ENCODE measurements at places on chromosomes 6 and 20.

- DNase-seq = no peak
Observed at GRCh38 chr20:50344232-50345071, 153.8 kb downstream of the CEBPB start.

GRCh38 chr20:41179961-41180360 lies 42.6 kb downstream of the PLCG1 start:
- no peak for DNase-seq

GRCh38 chr6:108675226-108676200 lies 114.8 kb downstream of the FOXO3 start:
- DNase-seq = no peak

GRCh38 chr6:137843211-137843610 lies 23.8 kb upstream of the TNFAIP3 start:
- no peak for DNase-seq

DNA sequence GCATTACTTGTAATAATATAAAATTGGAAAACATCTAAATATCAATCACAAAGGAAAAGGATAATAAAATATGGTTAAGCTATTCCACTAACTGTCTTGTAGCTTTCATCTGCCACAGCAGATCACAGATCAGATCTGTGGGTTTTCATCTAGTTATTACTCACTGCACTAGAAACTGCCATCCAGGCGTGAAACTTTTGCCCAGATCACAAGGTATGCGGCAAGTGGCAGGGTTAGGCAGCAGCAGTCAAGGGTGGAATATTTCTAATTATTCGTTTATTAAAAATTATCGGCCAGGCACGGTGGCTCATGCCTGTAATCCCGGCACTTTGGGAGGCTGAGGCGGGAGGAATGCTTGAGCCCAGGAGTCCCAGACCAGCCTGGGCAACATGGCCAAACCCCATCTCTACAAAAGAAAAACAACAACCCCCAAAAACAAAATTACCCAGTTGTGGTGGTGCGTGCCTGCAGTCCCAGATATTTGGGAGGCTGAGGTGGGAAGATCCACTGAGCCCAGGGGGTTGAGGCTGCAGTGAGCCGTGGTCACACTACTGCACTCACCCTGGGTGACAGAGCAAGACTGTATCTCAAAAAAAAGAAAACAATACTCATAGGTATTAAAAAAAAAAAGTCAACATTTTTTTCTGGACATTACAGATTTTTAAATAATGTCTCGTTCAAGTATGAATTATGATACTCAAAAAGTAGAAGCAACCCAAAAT lies 32.1 kb downstream of the BEND3 start:
- no peak for DNase-seq

GRCh38 chr6:170224694-170225660 lies 65.9 kb downstream of the DLL1 start:
- DNase-seq = peak; percentile 86

DNA sequence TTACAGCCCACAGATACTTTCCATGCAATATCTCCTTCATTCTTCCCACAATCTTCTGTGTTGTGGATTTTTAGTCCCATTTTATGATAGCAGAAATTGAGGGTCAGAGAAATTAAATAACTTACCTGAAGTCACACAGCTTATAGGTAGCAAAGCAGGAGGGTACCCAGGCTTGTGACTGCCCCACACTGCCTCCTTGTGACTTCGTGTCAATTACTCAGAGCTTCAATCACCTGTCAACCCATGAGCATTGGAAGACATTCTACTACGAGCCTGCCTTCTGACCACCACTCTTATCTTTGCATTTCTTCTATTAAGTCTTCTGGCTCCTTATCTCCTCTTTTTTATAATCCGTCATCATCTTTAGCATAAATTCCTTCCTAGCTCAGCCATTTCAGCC lies 71.6 kb upstream of the NRSN1 start:
- DNase-seq = no peak

DNA sequence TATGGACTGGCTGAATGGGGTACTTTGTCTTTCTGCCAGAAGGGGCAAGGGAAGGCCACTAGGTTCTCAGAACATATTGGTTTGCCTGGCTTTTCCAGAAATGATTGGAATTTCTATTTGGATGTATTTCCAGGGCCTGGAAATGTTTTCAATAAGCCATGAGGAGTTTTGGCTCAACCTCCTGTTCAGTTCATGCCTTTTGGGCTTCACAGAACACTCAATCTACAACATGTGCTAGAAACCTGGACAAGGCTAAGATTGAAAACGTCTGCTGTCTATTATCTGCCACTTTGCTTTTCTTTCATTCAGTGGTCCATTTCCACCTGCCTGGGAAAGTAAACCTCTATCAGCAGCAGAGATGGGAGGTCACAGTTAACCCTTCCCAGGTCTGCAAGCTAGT lies 793.4 kb downstream of the TENT5A start:
- no peak for DNase-seq

DNA sequence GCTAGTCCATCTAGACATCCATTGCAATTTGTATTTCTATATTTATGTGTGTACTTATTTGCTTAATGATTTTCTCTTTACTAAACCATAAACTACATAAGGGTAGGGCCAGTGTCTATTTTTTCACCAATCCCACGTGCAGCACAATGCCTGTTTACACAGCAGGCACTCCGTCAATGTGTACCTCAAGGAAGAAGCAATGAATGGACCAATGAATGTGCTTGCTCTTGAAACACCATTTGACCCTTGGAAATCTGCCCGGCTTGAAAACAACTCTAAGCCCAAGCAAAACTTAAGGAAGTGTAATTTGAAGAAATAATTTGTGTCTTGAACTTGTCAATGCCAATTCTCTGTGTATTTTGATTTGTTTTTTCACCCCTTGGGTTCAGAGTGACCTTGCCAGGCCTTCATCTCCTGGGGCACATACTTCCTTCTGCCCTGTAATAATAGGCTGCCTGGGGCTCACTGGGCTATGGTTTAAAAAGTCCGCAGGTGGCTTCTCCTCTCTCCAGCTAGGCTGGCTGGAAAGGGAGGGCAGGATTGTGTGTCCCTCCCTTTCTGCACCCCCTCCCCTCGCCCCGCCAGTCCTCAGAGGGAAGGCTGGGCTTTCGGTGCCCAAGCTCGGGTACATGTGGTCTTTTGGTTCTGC lies 140.8 kb upstream of the ARMC2 start:
- DNase-seq = no peak

- DNase-seq = no peak
Observed at GRCh38 chr6:132785936-132786335, 12.5 kb downstream of the SLC18B1 start.

DNA sequence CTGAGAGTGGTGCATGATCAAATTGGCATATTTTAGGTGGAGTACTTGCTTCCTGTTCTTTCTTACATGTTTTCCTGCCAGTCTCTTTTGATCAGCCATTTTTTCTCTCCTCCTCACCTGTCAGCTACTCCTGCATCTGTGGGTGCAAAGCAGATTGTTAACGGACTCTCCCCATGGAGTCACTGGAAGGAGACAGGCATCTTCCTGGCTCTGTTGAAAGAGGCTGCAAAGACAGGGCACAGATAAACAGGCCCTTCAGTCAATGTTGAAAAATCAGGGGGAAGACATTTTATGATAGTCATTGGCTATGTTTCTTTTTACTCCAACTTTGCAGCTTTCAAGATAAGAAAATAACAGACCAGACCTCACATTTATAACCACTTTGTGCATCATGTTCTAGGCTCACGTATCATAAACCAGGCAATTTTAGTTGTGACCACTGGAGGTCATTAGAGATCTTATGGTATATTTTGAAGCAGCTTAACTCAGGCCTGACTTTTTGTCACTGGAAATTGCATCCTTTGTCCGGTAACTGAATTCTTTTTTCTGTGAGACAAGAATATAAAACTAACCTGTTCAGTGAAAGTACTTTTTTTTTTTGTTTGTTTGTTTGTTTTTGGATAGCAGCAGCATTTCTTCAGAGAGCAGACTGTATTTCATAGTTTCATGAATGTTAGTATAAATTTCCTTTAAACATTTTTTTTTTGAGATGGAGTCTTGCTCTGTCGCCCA lies 20.1 kb downstream of the ECT2L start:
- DNase-seq = peak; percentile 53

DNA sequence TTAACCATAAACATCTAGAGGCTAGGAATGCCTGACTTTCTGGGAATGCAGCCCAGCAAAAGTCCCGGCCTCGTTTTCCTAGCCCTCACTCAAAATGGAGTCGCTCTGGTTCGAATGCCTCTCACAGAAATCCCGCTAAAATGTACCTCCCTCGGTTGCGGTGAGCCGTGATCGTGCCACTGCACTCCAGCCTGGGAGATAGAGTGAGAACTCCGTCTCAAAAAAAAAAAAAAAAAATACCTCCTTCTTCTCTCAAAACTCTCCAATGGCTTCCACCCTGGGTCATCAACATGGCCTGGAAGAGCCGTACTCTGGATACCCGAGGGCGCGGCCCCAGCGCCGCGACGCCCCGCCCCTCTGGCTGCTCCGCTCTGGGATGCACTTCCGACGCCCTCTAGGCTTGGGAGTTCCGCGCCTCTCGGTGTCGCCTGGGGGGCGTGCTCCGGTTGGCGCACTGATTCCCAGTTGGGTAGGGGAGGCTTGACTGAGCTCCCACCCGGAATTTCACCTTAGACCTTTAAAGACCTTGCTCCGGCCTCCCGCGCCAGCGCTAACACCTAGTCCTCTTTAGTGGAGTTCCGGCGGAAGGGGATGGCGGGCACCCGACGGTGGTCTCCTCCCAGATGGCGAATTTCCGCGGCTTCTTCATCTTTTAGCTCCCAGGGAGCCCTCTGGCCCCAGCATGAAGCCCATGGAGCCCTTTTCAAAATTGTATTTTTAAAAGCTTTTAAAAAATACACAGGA lies 12.3 kb downstream of the HMGN4 start:
- no peak for DNase-seq

DNA sequence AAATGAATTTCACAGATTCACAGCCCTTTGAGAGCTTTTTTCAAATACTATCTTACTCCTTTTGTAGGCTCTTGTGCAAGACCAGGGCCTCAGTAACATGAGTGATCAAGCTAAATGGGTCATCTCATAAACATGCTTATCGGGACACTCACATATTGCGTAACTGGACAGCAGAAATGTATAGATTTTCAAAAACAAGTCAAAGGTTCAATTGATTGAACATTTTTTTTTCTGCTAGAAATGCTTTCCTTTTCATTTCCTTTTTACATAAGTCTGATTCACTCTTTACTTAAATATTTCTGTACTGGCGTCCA lies 8.7 kb upstream of the SALL4 start:
- no peak for DNase-seq

GRCh38 chr6:140641412-140641811 lies 1267.0 kb upstream of the CITED2 start:
- no peak for DNase-seq

- DNase-seq = no peak
Observed at GRCh38 chr6:135064586-135064985, 10.0 kb upstream of the HBS1L start.

DNA sequence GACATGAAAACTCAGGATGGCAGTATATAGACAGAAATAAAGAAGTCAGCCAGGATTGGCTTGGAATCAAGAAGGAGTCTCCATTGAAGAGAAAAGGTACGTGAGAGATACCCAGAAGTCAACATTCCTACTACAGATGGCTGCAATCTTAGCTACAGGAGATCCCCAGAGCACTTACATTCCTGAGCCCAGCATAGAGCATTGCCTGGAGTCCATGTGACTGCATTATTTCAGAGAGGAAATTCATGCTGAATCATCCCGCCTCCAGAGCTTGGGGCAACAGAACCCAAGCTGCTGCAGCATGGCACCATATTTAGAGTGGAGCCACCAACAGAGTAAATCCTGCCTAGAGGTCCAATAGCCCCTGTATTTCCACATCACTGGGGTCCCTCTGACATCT lies 125.0 kb upstream of the GRIK2 start:
- DNase-seq = no peak

GRCh38 chr6:65938000-65938399 lies 231.0 kb upstream of the EYS start:
- DNase-seq = peak; percentile 25

GRCh38 chr20:51460163-51460562 lies 82.4 kb downstream of the NFATC2 start:
- DNase-seq = no peak

DNA sequence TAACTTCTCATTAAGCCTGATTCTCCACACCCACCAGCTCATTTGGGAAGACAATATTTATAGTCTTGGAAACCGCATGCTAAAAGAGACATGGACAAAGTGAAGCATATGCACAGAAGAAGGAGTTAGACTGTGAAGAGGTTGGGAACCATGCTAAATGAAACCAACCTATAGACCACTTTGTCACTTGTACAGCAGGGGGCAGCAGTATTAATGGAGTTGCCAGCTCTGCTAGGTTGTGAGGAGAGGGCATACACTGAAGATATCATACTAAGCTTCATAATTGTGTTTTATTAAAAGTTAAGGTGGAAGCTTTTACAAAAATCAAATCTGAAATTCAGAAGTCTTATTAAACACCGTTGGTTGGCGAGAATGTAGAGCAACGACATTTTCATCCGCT lies 38.3 kb upstream of the HMGCLL1 start:
- DNase-seq = peak; percentile 52

DNA sequence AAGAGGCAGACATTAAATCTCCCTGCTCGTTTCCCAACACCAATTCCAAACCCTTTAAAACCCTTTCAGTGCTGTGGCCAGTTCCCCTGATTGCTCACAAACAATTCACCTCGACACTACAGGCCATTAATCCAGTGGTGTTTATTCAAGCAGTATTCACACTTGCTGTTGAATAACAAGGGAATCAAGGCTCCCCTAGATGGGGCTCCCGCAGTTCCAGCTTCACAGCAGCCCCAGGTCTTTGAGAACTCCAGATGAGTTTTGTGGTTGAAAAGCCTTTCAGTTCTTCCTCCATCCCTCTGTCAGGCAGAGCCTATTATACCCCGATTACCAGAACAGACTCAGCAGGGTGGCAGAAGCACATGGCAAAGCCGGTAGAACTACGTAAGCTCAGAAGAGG lies 36.2 kb downstream of the JAG1 start:
- DNase-seq = no peak
